ENCODE measurements at places on chromosomes 2 and 18.

DNA sequence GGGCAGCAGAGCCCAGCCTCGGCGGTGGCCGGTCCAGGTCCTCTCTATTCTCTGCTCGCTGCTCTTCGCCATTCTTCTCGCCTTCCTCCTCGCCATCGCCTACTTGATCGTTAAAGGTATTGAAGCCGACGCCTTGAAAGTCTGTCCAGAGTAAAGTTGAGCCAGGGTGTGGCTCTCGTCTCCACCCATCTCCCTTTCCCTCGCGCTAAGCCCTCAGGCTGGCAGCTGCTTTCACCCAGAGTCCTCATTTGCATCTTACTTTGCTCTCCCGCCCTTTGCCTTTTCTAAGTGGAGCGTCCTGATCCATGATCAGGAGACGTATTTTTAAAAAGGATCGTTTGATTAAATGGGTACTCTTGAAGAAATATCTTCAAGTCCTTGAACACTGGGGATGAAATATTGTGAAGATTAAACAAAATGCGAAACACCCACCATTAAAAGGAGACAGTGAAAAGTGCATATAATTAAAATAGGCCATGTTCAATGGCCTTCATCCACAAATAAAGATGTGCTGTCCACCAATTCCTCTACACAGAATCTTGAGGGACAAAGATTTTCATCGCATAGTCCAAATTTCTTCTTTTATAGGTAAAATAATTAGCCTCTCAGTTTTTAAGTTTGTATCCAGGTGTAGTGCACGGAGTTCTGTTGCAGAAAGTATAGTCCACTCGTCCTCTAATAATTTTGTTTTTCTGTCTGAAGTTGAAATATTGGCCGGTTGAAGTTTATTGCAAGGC is 657 bp downstream of the ARL6IP6 start:
- ATAC-seq, result peak; percentile 8

DNA sequence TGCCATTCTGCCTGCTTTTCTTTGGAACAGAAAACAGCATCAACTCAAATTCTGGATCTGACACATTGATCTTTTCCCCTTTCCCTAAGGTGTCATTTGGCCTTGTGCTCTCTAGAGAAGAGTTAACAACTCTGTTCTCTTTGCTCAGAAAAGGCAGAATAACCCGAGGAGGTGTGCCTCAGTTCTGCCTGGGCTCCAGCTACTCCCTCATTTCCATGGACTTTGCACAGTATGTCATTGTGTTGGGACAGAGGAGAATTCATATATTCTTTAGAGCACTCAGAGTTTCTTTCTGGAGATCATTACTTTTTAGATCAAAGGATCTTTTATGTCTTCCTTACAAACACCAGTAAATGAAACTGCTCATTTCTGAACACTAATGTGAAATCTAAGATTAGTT is 249.1 kb downstream of the PHLPP1 start:
- ATAC-seq, result no peak

GRCh38 chr18:31649978-31650719 is 34.2 kb downstream of the B4GALT6 start:
- no peak for ATAC-seq

DNA sequence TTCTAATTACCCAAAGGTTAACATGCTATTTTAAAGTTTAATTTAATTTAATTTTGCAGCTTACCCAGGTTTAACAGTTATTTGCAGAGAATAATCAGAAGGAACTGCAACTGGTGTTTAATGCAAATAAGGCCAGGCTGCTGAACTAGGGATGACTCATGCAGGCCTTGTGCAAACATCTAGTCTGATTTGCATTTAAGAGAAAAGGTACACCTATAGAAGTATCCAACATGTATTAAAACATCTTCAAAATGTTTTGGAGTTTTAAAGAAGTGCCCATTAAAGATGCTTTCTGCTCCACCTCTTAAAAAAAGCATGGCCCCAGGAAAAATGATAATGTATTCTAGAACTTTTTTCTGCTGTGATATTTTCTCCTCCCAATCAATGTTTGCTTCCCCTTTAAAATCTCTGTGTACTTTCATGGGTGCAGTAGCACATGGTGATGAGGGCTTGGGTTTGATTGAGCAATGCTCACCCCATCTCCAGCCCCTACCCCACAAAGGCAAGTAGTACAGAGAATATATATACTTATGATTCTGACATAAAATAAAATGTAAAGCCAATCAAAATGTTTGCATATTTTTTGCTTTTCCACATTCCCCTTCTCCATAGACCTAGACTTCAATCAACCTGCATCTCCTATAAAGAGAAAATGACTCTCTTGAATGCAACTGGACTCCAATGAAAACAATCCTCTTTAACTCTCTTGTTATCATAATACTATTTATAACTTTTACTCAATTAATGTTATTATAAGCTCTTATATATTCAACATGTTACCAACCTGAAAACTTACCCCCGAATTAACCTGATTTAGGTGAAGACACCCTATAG is 54.1 kb downstream of the ATP8B1 start:
- peak; percentile 47 for ATAC-seq

DNA sequence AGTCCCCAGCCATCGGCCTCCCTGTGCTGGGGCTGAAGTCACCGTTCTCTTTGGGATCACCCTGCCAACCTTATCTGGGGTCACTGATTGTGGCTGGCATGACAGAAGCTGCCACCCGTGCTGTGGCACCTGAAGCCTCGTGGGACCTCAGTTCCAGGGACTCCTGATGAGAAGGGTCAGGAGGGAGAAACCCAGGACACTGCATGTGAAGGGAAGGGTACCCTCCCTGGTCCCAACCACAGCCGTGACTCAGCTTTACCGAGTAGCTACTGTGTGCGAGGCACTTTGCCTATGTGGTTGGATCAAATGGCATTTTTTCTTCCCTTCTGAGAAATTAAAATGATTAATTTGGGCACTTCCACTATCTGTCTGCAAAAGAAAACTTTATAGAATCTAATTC is 64.4 kb downstream of the SP110 start:
- ATAC-seq, result no peak

DNA sequence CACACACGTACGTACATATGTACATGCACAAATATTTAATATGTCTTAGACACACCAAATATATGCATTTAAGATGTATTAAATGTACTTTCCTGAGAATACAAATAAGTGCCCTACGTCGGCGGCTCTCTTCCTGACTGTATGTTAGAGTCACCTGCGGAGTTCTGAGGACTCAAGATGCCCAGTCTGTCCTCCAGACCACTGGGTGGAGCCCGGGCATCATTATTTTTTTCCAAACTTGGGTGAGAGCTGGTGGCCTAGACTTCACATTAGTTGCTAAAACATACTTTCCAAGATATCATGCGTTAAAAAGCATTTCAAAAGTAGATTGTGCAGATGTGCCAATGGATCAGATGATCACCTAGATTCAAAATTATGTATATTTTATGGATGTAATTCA is 2.9 kb downstream of the IL18R1 start:
- no peak for ATAC-seq

DNA sequence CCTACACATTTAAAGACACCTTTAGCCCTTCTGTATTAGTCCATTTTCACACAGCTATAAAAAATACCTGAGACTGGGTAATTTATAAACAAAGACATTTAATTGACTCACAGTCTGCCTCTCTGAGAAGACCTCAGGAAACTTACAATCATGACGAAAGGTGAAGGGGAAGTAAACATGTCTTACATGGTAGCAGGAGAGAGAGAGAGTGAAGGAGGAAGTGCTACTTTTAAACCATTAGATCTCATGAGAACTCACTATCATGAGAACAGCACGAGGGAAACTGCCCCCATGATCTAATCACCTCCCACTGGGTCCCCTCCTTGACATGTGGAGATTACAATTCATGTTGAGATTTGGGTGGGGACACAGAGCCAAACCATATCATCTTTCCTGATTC is 946.6 kb downstream of the SLC4A3 start:
- ATAC-seq, result no peak

DNA sequence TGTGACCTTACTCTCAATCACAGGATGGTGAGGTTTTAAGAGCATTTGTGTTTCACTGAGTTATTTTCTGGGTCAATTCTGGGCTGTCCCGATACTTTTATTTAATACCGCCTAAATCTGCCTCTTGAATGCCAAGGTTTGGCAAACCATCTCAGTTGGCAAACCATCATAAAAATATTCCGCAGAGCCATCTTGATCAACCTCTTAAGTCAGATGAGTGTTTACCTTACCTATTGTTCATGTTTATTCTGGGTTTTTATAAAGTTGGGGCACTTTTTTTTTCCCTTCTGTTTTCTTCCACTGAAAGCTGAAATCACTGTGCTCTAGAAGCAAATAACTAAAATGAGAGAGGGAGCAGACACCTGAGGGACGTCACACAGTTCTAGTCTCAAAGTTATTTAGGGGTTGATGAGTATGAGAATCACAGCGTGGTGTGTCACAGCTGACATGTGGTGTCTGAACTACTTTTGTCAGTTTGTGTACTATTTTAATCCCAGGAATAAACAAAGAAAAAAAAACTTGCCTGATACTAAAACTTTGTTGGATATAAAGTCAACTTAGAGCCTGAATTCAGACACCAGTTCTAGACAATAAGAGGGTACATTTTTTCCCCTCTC is 48.6 kb downstream of the ETAA1 start:
- no peak for ATAC-seq

GRCh38 chr2:124339709-124340108 is 314.6 kb downstream of the CNTNAP5 start:
- ATAC-seq, result no peak

- peak; percentile 76 for ATAC-seq
These were observed 121.4 kb upstream of the CCDC195 start for GRCh38 chr2:224837558-224837957.

- ATAC-seq, result no peak
These were observed 465.2 kb upstream of the HS6ST1 start for GRCh38 chr2:128783896-128784295.

DNA sequence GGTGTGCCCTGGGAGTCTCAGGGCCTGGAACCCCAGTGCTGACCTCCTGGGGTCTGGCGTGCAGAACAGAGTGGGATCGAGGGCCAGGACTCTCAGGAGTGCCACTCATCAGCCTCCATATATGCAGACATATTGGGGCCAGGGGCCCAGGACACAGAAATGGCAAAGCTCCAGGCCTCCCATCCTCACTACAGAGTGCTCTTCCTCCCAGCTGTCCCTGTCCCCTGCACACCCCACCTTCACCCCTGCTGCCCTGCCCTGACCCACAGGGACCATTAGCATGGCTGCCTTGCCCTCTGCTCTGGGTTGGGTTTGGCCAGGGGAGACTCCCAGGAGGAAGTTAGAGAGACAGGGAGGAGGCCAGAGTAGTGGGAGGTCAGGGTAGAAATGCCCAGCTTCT is 2.8 kb downstream of the TEX51 start:
- no peak for ATAC-seq

GRCh38 chr2:65514555-65515195 is 82.3 kb upstream of the SPRED2 start:
- ATAC-seq, result no peak

All from SK-N-SH treated with all-trans-retinoic acid at 6 μM for 48 hours (cell line).